ENCODE measurements at places on chromosomes 12 and 14.

GRCh38 chr12:52024845-52025230 is 18.1 kb downstream of the TAMALIN start:
- peak; percentile 43 for DNase-seq

GRCh38 chr12:30928356-30929244 is 2.1 kb downstream of the TSPAN11 start:
- DNase-seq, result no peak

- DNase-seq, result no peak
Measured at GRCh38 chr12:7180685-7181084, 8.8 kb upstream of the PEX5 start.

DNA sequence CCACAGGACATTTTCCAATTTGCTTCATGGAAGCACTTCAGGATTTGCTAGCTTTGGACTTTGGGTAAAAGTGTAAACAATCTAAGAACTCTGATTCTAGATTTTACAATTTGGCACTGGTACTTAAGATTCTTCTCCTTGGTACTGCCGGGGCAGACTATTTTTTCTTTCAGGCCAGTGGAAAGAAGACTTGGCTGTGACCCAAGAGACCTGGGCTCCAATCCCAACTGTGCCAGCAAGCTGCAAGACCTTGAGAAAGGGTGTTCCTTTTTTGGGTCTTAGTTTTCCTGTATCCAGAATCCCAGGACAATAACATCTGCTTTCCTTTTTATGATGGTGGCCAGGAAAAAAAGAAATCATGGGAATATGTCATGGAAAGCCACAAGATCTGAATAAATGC is 148.1 kb upstream of the CRY1 start:
- no peak for DNase-seq

DNA sequence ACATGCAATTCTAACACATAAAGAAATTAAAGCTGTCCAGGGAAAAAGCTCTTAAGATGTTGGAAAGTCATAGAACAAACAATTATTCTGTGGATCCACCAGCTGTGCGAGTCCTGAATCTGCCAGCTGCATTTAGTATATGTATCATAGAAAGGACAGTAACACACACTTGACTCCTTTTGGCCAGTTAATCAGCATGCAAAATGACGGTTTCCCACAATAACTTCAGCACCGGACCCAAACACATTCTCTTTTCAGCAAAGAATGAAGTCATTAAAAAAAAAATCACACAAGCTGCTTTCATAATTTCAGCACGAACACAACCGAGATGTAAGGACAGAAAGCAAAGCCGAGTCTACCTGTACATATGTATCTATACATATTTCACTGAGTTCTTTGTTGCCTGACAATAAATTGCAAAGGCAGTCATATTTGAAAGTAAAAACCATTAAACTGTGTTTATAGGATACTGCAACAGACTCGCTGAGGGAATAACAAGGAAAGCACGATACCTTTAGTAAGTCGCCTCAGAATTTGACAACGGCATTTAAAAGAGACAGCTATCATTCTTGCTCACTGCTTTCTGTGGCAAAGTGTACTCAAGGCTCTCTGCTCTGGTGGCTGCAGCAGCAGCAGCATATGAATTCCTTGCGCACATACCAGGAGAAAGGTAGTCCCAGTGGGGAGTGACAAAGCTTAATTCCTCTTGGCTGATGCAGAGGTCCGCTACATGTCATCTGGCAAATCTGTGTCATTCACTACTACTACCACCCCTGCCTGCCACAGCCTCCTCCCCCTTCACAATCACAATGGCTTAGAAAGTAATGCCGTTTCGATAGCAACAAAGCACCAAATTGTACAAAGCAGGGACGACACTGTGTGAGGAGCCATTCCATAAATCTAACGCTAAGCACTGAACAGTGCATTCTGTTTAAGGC is at the start of gene GRIP1:
GRIP1 (minus strand) TSS at position 739 of the 938 bp plus-strand sequence; CDS start at position 567, 172 bp downstream.
- DNase-seq, result no peak

GRCh38 chr12:89073027-89073398 is 279.3 kb downstream of the DUSP6 start:
- no peak for DNase-seq

- no peak for DNase-seq
Measured at GRCh38 chr14:45144658-45145057, 8.9 kb downstream of the FANCM start.

- DNase-seq, result no peak
Measured at GRCh38 chr14:105380756-105381155, 17.6 kb upstream of the TEX22 start.

DNA sequence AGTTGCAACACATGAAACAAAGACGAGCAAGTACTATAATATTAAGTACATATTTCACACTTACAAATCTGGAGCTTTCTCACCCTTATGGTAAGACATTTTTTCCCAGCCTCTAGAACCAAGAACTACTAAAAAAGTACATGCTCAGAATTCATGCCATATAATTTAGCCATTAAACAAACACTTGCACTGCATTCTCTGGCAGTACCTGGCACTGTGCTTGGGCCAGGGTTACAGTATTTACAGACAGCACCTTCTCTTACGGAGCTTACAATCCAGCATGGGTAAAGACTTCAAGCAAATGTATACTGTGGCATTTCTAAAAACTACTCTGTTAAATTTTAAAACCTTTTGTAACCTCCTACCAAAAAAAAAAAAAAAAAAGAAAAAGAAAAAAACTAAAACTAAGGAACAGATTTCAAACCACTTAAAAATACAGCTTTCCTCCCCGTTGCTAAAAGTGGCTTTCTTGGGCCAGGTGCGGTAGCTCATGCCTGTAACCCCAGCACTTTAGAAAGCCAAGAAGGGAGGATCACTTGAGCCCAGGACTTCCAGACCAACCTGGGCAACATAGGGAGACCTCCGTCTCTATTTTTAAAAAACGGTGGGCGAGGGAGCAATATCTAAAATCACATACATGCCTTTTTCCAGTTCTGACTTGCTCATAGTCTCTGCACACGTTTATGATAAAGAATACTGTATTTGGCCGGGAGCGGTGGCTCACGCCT is 956 bp downstream of the GNPTAB start:
- DNase-seq, result no peak

- DNase-seq, result no peak
Measured at GRCh38 chr14:52327374-52328226, 13.5 kb downstream of the PTGER2 start.

DNA sequence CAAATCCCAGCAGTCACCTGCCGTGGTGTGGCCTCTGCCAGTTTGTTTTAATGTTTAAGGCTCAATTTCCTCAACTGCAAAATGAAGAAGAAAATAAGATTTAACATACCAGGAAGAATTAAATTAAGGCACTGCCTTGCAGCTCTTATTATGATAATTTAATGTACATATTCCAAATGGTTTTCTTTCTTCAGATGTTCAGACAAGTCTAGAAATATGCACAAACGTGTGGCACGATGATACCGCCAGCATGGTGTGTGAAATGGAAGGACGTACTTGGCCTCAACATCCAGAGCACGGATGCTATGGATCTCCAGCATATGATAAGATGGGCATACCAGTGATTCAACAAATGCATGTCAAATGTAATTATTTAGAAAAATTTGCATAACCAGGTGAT is 959.4 kb upstream of the TMEM132C start:
- DNase-seq, result no peak

GRCh38 chr12:26789731-26790644 is 43.0 kb downstream of the ITPR2 start:
- DNase-seq, result no peak

DNA sequence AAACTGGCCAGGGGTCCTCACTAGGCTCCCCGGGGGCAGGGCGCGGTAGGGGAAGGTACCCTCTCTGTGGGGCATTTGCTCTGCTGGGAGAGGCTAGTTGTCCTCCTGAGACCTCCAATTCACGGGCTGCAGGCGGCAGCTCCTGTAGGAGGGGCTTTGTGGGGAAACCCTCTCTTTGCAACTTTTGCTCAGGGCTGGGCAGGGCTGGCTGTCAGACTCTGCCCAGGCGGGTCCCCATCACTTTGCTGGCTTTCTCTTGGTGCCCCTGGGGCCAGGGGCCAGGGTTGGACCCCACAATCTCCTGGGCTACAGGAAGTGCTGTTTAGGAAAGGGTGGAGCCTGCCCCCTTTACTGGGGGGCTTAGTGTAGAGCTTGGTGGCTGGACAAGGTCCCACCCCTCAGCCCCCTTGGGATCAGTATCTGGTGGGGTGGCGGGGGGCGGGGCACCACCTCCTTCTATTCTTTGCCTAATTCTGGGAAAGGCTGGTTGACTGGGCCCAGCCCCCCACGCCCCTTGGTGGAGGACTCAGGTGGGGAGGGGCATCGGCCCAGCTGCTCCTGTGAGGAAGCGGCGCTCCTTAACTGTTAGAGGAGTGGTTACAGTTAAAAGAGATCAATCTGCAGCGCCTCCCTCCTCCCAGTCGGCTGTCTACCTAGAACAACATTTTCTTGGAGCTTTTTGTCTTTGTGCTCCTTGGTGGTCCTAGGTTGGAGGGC is 918.7 kb downstream of the AACS start:
- no peak for DNase-seq
